ENCODE measurements at places on chromosomes 2 and 18.
A peak's percentile ranks its signal among the peaks of the same experiment; 100 is the strongest.

GRCh38 chr2:144711630-144712549 lies 192.0 kb upstream of the ZEB2 start:
- no peak for DNase-seq

DNA sequence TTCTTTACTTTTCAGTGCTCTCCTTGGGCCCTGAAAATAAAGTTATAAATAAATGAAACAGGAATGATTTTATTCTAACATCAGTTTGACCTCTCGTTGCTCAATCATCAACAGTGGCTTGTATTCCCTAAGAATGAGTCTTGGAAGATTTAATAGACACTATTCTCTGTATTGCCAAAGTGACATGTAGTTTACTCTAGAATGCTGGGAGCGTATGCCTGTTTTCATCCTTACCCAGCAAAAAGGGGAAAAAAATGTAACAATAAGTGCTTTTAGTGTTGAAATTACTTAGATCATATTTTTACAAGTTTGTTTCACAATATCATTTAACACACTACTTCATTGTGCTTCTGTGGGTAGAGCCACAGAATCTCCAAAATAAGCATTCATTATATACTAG lies 240.6 kb upstream of the CWC22 start:
- DNase-seq = no peak

DNA sequence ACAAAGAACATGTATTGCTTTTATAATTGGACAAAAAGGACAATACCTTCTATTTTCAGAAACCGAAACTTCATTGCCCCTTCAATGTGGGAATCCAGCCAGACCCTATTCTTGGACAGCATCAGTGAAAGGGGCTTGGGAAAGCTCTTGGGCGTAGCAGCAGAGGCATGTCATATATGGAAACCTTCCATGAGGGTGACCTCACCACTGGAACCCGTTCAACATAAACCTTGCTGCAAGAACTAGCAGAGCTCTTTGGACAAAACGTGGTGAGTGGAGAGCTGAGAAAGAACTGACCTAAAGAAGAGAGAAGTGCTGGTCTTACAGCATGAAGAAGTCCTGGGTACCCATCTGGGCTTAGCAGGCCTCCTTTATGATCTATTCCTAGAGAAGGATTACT lies 22.7 kb upstream of the ACTG2 start:
- peak; percentile 98 for DNase-seq

DNA sequence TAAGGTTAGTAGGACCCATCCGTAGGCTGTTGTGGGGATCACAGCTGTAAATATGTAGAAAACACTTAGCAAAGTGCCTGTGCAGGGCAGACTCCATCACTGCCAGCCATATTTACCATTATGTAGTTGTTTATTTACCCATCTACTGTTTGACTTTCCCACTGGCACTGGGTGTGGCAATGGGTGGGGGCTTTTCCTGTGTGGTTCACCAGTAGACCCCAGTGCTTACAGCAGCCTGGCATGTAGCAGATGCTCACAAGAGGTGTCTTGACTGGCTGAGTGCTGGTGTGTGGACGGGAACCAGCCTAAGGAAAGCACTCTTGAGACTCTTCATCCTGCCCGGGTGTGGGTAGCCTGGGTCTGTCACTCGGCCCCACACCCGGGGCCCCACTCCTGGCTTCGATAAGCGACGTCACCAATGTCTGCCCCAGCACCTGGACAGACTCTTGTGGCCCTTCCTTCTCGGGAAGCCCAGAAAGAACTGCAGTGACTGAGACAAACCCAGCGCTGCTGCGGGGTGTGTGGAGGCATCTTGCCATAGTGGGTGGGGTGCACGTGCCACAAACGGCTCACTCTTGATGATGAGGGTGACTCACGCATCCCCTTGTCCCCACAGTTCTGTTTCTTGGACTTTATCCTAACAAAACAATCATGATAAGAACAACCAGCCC lies 78.3 kb downstream of the HDAC4 start:
- DNase-seq = peak; percentile 77

DNA sequence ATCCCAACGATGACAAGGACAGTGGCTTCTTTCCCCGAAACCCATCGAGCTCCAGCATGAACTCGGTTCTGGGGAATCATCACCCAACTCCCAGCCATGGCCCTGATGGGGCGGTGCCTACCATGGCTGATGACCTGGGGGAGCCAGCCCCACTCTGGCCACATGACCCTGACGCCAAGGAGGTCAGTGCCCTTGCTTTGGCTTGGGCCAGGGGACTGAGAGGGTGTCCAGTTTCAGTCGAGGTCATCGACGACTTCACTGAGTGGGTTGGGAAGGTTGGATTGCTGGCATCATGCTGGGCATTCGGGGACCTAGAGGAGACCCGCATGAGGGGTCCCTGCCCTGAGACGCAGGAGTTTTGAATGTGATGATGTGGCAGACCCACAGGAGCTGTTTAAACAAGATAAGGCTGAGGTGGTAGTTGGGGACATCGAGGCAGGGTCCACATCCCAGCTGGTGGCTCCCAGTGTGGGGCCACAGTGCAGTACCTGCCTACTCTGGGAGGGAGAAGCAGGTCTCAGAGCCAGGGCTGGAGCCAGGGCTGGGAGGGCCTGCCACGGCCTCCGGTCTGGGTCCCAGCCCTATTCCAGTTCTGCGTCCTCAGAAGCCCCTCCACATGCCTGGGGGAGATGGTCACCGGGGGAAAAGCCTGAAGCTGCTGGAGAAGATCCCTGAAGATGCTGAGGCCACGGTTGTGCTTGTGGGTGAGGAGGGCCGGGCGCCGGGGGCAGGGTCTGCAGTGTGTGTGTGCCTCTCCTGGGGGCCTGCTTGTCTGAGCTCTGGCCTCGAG lies 6.0 kb downstream of the SLC4A3 start:
- no peak for DNase-seq

DNA sequence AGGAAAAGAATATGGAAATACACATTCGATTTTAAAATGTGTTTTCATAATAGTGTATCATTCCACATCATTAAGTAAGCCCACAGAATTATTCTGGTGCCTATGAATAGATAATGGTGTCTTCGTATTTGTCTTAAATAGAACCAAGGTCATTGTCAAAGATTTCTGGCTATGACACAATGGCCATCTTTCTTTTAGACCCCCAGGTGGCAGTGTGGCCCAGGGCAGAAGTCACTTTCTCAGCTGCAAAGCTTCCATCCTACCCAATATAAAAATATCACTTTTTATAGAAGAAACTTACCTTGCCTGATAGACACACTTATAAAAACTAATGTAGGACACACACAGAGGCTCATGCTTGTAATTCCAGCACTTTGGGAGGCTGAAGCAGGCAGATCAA lies 57.5 kb downstream of the ZRANB3 start:
- peak; percentile 8 for DNase-seq

DNA sequence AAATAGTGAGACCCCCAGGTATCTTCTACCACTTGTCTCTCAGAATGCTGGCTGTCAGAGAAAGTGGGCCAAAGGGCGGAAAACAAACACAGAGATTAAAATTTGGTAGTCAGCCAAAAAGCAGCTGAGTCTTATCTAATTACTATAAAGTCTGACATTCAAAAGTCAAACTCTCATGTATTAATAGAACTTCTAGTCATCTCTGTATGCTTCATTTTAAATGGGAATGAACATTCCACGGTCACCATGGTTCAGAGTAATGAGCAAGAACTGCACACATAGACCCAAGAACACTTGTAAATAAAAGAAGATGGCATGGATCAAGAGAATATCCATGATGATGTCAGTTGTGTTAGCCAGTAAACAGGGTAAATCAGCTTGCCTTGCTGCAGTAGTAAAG lies 1267.0 kb upstream of the CHAC2 start:
- DNase-seq = no peak

GRCh38 chr18:50607378-50607926 lies 47.6 kb downstream of the MAPK4 start:
- no peak for DNase-seq

DNA sequence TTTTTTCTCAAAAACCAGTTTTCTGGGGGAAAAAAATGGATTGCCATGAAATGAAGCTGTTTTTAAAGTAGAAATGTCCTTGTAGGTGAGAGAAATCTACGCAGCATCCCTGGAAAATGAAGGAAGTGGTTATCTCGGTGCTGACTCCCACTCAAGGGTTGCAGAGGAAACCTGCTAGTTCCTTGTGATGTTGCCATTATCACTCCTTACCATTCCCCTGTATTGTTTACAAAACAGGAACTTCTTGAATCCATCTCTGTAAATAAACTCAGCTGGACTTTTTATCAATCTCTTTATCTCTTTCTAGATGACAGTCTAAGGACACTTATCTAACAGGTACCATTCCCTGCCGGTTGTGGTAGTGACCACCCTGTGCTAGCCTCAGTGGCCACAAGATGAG lies 61.2 kb downstream of the FEZ2 start:
- DNase-seq = no peak

DNA sequence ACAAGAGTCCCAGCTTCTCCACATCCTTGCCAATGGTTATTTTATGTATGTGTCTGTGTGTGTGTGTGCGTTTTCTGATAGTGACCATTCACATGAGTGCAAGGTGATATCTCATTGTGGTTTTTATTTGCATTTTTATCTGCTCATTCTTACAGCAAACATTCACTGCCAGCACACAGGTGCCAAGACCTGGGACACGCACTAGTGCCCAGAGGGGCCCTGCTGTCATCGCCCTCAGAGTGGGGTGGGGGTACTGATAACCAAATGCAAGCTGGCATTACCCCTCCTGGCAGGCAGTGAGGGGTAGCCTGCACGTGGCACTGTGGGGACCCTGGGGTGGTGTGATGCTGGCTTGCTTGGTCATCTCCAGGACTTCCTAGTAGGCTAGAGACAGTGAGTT lies 285.4 kb downstream of the LPIN1 start:
- no peak for DNase-seq

- no peak for DNase-seq
Observed at GRCh38 chr2:42838133-42838532, 45.8 kb upstream of the HAAO start.

DNA sequence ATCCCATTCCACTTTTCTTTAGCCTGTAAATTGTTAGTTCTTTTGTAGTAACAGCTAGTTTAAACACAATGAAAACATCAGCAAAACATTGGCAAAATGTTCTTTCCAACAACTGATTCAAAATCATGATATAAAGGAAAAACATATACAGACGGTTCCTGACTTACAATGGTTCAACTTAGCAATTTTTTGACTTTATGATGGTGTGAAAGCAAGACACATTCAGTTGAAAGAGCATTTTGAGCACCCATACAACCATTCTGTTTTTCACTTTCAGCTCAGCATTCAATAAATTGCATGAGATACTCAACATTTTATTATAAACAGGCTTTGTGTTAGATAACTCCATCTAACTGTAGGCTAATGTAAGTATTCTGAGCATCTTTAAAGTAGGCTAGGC lies 185.1 kb downstream of the NOL4 start:
- no peak for DNase-seq

- no peak for DNase-seq
Observed at GRCh38 chr2:108565778-108566375, 31.6 kb downstream of the LIMS1 start.

DNA sequence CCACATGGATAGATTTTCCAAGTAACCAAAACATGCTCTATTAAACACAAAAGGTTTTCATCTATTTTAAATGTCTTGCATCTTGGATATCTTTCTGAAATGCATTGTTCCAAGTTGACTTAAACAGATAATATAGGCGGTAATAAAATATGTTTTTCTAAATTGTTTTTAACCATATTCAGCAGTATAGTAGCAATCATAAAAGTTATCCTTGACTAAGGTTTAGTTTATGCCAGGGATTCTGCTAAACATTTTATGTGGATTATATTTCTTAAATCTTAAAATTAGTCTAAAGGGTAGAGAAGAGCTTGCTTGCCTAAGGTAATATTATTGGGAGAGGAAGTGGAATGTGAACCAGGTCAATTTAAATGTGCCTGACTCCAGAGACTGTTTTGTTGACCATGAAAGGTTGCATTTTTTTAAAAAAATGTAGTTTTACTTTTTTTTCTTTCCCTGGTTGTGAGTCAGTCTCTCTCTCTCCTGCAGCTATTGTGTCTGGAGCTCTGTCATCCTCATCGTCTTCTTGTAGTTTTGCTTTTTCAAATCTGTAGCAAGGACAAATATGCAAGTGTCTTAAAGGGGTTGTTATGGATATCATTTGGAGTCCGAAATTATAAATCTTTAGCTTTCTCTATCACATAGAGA lies 309.1 kb upstream of the COL3A1 start:
- peak; percentile 55 for DNase-seq

- DNase-seq = peak; percentile 56
Observed at GRCh38 chr2:85998071-85998991, 107.4 kb downstream of the POLR1A start.

- DNase-seq = peak; percentile 30
Observed at GRCh38 chr18:10519366-10519765, 6.5 kb upstream of the NAPG start.

GRCh38 chr2:62672601-62673000 lies 32.9 kb upstream of the EHBP1 start:
- DNase-seq = peak; percentile 70

- peak; percentile 33 for DNase-seq
Observed at GRCh38 chr2:201881741-201882140, 75.4 kb downstream of the CDK15 start.

DNA sequence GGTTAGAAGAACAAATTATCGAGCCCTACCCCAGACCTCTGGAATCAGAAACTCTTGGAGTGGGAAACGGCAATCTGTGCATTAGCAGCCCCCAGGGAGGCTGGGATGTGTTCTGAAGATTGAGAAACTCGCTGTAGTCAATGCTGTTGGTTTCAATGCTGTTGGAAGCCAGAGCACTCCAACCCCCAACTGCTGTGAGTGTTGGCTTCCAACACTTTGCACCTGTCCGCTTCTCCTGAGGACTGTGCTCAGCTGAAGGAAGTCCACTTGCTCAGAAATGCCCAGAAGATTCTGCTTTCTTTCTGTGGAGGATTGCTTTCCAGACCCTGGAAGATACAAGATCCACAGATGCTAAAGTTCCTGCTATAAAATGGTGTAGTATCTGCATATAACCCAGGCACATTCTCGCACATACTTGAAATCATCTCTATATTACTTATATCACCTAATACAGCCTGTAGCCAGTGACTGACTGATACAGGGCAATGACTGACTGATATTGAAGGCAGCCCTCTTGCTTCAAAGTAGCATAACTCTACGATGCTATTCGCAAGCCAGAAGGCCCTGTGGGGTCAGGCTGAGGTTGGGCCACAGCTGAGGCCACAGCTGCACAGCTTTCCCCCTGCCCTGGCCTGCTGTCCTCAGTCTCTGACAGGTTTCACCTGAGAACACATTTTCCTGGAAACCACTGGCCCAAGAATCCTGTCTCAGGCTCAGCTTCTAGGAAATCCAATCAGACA lies 757.7 kb upstream of the ID2 start:
- no peak for DNase-seq

- peak; percentile 8 for DNase-seq
Observed at GRCh38 chr2:71614976-71615766, 161.8 kb downstream of the DYSF start.

DNA sequence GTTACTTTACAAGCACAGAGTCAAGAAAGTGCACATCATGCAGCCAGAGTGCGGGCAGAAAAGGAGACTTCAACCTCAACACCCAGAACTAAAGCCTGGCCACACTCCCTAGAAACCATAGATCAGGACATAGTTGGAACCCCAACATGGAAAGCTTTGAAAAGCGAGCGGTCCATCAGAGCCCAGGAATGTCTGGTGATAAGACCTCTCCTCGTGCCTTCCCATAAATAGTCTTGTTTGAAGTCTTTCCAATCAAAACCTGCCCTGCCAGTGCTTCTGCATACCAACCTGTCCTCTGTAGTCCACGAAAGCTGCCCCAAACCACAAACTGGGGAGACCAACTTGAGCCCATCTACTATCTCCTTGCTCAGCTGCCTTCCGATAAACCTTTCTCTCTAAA lies 55.5 kb downstream of the NEURL3 start:
- DNase-seq = no peak

- DNase-seq = no peak
Observed at GRCh38 chr18:48293954-48294898, 115.0 kb downstream of the ZBTB7C start.

GRCh38 chr2:175626796-175627195 lies 375.3 kb downstream of the LNPK start:
- DNase-seq = no peak

Measured in IMR-90 (cell line).